Stimulated activated CD4-positive, alpha-beta T cell treated with anti-CD3 and anti-CD28 coated beads, TNF-alpha, amount 100 ng/mL, for 24 hours (primary cell): ENCODE measurements at places on chromosomes 12 and 14.

GRCh38 chr14:23633160-23633701 lies 2.9 kb upstream of the DHRS2 start:
- no peak for DNase-seq

DNA sequence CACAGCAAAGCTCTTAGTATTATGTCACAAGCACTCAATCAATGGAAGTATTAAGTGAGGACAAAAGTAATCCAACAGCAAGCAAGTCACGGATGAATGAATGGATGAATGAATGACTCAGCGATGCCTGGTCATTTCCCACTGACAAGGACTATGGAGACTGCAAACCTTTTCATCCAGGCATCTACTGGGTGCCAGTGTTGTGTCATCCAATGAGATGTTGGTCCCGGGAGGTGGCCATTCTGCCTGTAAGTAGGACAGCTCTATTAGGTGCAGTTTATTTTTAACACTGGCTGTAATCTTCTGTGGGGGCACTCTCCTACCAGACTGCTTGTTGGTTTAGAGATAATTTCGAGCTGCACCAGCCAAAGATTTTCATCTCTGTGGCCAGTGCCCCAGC lies 39.4 kb downstream of the STAB2 start:
- no peak for DNase-seq

GRCh38 chr12:90961154-90961553 lies 6.2 kb upstream of the CCER1 start:
- DNase-seq, result no peak

DNA sequence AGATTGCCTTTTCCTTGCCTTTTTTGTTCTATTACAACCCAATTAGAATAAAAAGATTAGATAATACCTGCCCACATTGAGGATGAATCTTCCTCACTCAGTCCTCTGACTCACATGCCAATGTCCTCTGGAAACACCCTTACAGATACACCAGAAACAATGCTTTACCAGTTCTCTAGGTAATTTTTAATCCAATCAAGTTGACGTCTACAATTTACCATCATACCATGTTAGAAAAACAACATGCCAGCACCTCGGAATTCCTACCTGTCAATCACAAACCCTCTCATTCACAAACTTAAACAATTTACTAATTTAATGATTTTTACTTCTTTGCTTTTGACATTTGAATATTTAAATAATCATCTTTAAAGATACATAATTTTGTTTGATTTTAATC lies 953.8 kb downstream of the TRHDE start:
- DNase-seq, result no peak

DNA sequence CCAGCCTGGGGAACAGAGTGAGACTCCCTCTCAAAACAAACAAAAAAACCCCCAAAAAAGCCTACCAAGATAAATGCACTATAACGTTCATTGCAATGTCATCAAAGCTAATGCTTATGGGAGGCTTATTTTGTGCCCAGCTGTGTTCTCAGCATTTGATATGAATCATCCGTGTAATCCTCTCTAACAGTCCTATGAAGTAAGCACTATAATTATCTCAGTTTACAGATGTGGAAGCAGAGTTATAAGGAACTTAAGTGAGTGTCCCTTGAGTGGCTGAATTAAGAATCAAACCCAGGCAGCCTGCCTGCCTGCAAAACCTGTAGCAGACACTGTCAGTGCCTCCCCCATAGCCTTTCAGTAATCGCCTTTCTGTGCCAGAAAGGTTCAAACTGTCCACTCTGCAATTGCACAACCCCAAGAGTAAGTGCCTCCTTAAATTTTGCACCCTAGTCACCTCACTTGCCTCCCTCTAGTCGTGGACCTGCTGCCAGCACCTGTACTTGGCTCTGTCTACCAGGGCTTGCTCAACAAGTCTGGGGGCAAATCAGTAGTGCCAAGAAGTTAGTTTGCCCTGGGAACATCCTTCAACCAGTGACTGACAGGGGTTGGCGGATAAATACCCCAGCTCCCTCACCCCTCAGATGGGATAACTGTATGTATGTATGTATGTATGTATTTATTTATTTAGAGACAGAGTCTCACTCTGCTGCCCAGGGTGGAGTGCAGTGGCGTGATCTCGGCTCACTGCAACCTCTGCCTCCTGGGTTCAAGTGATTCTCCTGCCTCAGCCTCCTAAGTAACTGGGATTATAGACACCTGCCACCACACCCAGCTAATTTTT lies 23.8 kb upstream of the PPP1CC start:
- DNase-seq, result no peak

DNA sequence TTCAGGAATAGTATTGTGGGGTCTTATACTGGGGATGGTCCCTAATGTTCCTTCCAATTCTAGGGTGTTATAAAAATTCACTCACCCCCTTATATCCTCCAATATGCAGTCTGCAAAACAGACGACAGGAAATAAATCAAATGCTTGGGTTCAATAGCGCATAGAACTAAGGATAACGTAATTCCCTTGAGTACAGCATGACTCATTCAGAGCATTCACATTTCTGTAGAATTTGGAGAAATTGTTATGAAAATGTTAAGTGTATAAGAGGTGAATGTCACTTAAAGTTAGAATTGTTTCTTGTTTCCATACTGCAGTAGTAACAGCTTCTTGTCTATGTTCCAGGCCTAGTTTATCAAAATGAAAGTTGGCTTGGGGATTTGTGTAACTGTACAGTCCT lies 271.4 kb downstream of the RPS29 start:
- DNase-seq, result no peak

DNA sequence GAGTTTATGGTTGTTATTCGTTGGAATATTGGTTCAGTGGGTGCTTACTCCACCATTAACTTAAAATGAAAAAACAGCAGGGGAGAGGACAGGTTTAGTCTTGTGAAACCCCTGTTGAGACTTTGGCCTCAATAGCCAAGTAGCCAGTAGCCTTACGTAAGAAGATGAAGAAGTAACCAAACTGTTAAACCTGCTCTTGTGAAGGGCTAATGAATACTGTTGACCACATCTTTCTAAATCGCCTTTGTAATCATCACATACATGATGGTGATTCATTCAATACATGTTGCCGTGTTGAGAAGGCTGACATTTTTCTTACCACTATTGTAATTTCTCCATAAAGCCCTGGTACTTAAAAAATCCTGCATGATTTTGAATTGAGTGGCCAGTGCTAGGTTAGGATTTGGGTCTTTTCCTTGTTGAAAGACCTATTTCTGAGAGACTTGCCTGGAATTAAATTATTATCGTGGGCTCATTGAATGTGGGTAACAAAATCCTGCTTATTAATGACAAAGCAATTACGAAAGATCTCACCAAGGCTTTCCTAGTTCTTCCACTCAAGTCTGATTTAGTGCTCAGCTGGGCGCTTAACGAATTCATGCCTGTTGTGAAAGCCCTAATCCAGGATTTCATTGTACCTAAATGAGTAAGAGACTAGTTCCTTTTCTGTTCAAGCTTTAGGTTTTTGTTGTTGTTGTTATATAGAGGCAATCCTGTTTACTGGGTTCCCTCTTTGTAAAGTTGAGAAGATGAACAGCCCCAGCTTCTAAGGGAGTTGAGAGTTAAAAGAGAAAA lies 333.1 kb downstream of the FUT8 start:
- no peak for DNase-seq

DNA sequence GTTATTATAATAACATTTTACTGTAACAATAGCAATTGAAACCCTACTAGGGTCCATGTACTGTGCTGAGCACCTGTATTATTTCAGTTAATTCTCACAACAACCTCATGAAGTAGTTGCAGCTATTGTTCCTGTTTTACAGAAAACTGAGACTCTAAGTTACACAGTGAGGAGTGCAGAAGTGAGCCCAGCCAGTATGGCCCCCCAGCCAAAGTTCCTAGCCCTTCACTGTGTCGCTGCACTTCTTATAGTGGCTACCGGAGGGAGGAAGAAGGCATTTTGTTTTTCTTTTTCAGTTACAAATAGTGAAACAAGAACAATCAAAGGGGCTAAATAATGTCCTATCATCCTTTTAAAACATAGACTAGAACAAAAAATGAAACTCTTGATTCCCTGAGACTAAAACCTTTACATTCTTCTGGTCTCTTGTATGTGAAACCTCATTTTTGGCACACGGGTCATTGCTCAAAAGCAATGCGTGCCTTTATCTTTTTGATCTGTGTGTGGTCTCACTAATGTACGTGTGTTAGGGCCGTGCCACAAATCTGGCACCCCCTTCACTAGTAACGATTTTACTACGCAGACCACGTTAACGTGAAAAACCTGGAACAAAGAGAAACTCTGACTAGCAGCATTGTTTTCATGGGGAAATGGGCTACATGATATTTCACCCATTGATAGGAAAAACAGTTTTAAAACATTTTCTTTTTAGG lies 88.7 kb downstream of the LLPH start:
- no peak for DNase-seq

DNA sequence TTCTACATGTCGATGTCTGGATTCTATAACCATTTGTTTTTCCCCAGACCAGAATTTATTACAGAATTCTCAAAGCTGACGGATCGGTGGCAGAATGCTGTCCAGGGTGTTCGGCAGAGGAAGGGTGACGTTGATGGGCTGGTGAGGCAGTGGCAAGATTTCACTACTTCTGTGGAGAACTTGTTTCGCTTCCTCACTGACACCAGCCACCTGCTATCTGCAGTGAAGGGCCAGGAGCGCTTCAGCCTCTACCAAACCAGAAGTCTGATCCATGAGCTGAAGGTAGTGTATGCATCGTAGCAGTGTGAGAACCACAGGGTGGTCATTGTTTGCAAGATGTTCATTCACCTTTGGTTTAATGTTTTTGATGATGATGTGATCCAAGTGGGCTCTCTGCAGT lies 124.0 kb downstream of the ESR2 start:
- DNase-seq, result no peak

DNA sequence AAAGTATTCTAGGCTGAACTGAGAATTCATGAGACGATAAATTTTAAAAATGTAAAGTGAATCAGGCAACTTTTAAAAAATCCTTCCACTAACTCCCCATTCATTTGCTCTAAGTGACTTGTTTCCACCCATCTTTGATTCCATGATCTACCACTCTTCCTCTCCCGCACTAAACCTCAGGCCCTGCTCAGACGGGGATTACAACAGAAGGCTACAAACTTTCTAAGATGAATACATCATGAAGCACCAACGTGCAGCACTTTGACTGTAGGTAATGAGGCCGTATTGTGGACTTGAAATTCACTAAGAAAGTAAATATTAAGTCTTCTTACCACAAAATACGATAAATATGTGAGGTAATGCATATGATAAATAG lies 30.0 kb downstream of the TMEM132D start:
- no peak for DNase-seq

DNA sequence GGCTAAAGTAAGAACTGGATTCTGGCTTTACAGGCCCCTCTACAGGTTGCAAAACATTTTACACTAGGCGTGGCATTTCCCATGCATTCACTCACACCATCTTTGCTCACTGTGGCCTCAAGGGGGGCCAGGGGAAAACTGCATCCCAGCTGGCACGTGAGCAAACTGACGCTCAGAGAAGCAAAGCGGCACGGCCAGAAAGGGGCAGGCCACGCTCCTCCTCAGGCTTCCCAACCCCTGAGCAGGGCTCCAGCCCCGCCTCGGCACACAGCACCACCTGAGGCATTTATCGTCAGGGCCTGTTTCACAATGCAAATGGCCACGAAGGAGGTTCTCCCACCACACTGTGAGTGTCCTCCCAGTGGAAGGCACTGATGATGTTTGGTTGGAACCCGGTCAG lies 90.8 kb downstream of the BCL11B start:
- no peak for DNase-seq

DNA sequence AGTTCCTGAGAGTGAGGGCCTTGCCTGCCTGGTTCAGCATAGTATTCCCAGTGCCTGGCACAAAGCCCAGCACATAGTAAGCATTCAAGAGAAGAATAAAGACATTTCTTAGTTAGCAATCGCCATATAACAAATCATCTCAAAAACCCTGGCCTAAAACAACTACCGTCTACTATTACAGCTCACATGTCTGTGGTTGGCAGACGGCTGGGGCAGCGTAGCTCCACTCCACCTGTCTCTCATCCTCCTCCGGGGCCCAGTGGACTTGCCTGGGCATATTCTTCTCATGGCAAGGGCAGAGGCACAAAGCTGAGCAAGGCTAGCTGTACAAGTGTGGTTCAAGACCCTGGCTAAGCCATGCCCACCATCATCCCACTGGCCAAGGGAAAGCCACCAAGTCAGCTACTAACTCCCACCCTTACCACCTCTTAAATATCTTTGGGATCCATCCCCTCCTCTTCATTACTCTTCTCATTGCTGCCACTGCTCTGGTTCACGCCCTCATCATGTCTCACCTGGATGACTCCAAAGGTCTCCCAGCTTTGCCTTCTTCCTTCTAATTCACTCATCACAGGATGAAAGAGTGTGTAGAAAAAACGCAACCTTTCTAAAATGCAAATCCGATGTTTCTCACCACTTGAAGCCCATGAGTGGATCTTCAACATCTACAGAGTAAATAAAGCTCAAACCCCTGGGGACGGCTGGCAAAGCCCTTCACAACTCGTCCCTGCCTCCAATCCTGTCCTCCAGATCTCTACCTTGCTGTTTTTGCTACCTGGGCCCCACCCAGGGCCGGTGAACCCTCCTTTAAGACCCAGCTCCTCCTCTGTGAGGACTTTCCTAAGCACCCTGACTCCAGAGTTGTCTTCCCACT lies 10.4 kb downstream of the TMEM229B start:
- no peak for DNase-seq

DNA sequence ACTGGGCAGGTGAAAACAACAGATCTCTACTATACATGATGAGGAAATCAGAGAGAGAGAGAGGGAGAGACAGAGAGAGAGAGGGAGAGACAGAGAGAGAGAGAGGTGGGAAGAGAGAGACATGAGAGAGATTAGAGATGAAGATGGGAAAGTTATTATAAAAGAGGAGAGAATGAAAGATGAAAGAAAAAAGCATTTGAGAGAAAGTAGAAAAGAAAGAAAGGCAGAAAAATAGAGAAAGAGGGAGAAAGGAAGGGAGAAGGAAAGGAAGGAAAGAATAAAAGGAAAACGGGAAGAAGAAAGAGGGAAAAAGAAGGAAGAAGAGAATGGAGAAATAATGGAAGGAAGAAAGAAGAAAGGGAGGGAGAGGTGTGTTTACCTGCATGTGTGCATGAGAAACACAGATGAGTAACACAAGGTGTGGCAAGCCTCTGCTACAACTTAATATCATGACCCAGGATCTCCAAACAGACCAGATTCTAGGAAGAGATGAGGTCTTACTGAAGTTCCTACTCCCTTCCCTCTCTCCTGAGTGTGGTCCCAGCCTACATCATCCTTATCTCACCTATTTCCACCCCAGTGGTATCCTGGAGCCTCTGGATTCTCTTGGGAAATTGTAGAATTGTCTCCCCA lies 176.3 kb downstream of the C12orf75 start:
- no peak for DNase-seq

- DNase-seq, result no peak
These were observed 3.0 kb upstream of the CRACR2A start for GRCh38 chr12:3755898-3756297.

DNA sequence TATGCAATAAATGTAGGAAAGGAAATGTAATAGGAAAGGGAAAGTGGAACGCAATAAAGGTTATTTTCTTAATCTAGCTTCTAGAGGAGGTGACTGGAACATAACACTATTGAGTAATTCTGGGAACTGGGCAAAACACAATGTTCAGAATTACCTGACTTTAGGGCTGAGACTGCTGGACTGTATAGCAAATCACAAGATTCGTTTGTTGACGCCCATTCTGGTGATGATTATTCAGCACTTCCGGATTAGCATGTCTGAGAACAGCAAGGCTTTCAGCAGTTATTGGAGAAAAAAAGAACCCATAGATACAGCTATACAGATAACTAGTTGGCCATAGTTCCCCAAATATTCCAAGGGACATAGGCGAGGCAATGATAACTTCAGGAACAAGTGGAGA lies 2.3 kb upstream of the KLRD1 start:
- no peak for DNase-seq

GRCh38 chr12:58463051-58463450 lies 457.3 kb downstream of the LRIG3 start:
- DNase-seq, result no peak

- no peak for DNase-seq
These were observed 21.1 kb upstream of the CORO1C start for GRCh38 chr12:108752387-108752786.
